Erythroblast (primary cell): ENCODE measurements at places on chromosomes 16 and 17.

GRCh38 chr16:60541535-60541934 lies 1494.7 kb downstream of the CDH8 start:
- DNase-seq: no peak

DNA sequence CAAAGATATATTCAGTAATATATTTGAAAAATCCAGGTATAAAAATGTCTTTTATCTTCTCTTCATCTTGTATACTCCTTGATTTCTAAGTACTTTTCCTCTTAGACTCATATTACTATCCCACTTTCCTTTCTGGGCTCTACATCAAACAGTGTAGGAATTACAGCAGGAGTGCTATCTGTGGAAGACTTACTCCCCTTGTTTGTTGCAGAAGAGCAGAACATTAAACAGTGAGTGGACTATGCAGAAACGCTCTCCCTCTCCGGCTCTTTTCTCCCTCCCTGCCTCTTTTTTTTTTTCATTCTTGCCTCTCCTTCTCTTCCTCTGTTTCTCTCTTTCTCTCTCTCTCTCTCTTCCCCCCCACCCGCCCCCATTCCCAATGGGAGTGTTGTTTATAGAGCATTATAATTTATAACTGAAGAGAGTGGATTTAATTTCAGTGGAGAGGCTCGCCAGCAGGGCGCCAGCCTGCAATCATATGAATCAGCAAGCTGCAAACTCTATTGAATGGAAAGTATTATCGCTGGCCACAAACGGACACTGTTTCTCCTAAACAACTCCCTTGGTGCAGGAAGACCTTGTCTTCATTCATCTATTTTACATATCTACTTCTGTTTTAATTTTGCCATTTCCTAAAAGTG lies 242.3 kb upstream of the TBX2 start:
- DNase-seq: peak; percentile 43

GRCh38 chr16:16105646-16106045 lies 117.6 kb downstream of the ABCC6 start:
- DNase-seq: no peak

DNA sequence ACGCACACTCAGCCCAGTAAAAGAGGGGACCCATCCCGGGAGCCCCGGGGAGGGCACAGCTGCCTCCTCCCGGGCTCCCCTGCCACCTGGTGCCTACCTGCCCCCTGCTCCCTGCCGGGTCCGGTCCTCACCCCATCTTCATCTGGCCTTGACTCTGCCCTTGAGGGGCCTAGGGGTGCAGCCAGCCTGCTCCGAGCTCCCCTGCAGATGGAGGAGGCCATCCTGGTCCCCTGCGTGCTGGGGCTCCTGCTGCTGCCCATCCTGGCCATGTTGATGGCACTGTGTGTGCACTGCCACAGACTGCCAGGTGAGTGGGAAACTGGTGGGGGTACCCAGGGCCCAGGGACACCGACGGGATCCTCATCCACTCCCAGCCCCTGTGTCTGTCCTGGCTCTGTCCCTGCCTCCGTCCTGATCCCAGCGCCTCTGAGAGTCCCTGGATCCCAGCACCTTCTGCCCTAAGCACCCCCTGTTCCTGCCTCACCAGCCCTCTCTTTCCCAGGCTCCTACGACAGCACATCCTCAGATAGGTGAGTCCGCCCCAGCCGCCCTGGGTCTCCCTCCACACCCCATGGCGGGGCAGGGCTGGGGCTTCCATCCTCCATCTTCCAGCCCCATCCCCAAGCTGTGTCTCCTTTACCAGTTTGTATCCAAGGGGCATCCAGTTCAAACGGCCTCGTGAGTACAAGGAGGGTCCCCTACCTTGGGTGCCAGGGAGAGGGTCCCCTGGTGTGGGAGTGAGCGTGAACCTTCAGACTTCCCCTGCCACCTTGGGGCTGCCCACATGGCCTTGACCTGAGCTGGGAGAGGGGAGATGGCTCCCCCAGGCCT lies 574 bp downstream of the LAT start:
- no peak for DNase-seq

- peak; percentile 44 for DNase-seq
Measured at GRCh38 chr17:76432712-76433336, 20.1 kb downstream of the UBE2O start.

GRCh38 chr17:80845863-80846671 lies 145.6 kb upstream of the CHMP6 start:
- DNase-seq: no peak

- DNase-seq: no peak
Measured at GRCh38 chr17:67011527-67012175, 32.7 kb upstream of the CACNG1 start.

DNA sequence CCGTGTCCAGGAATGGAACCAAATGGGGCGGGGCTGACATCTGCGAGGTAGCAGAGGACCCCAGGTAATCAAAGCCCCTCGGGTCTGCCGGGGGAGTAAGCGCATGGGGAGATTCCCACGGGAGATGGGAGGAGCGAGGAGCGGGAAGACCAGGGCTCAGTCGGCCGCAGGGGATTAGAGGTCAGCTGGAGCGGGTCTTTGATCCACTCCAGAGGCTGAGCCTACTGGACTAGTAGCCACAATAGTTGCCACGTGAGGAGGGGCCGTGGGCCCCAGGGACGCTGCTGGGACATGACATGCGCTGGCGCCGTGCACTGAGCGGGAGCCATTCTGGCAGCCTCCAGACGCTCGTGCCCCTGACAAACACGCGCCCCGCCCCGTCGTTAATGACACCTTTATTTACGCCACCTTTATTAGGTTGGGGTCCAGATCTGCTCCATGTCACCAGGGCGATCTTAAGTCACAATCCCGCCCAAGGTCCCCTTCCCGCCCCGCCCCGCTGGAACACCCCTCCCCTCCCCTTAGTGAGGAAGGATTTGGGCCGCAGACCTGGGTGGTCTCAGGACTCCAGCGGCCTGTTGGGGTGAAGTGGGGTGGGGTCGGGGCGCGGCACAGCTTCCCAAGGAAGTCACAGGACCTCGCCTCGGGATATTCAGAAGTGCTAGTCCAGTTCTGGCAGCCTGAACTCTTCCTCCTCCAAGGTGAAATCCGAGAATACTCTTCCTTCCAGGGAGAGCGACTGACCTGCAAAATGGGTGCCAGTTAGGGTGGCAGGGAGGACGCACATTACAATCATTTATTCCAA lies 15.0 kb downstream of the PPY start:
- DNase-seq: no peak

- DNase-seq: no peak
Measured at GRCh38 chr17:83064732-83065659, 14.4 kb upstream of the METRNL start.

- peak; percentile 29 for DNase-seq
Measured at GRCh38 chr16:49158029-49158642, 123.5 kb downstream of the CBLN1 start.

DNA sequence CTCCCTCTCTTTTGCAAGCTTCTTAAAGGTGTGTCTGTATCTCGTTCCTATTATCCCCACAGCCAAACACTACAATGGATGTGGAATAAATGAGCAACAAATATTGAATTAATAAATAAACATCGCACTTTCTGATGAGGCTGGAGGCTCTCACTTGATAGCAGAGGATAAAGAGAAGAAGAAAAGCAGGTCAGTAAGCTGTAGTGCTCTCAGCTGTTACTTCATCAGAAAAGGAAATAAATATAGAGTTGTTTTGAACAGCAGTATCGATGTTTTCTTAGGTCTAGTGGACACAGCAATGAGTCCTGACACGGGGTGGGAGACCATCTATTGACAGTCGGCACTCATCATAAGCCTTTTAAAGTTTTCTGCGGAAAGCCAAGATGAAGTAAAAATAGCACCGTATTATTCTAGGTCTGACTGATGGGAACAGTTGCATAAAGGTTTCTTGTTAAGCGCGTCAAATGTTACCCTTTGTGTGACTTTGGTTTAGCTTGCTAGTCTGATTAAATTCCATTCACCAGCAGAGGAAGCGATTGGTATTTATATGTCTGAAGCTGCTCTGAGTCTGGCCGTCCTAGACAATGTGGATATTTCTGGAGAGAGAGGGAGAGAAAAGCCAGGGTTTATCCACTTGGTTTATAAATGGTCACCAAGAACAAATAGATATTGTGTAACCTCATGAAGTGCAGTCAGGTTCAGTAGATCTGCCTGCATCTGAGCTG lies 646.1 kb downstream of the CDH11 start:
- DNase-seq: no peak

DNA sequence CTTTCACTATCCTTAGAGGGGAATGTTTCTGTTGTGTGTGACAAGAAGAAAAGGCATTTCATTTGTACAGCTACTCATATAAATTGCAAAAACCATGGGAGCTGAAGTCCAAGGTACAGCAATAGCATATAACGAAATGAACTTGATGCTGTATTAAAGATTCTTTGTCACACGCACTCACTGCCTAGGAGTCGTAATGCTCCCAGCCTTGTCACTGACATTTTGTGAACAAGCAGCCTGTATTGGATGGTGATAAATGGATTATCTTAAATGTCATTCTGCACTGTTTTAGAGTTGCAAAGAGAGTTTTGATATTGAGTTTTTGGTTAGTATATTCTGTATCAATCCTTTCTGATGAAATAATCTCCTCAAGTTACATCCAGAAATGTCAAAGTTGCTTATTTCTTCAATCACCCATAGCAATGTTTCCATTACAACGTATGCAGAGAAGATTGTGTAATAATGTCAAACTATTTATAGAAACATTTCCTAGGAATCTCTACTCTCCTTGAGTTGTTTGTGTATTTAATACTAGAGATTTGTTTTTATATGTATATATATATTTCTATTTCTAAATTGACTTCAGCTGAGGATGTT lies 270.6 kb downstream of the FTO start:
- DNase-seq: no peak

GRCh38 chr16:751152-752006 lies 9.2 kb upstream of the MSLN start:
- DNase-seq: no peak

DNA sequence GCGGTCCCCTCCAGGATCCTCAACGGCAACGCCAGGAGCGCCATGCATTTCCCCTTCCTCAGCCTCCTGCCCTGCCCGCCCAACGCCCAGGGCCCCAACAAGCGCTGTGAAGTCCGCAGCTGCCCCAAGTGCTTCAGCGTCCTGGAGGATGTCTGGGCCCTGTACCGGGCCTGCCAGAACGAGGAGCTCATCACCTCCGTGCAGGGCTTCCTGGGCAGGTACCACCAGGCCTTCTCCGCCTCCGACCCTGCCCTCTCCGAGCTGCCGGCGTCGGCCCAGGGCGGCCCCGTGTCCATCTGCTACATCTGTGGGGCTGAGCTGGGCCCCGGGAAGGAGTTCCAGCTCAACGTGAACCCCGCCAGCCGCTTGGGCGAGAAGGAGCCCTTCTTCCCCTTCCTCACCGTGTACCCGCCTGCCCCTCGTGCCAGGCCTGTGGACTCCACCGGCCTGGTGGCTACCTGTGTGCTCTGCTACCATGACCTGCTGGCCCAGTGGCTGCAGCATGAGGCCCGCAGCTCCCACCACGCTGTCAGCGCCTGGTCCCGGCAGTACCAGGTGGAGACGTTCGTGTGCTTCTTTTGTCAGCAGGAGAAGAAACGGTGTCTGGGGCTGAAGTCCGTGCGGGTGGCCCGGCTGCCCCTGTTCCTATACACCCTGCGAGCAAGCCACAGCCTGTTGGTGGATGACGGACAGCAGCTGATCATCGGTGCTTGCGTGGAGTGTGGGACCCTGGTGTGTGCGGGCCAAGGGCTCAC lies 58.9 kb upstream of the CIBAR2 start:
- DNase-seq: no peak
